ENCODE measurements at places on chromosomes 12 and 14.

GRCh38 chr12:121295746-121296617 is 527 bp downstream of the CAMKK2 start:
- no peak for DNase-seq

GRCh38 chr12:1799051-1799881 is 21.1 kb upstream of the LRTM2 start:
- DNase-seq, result no peak

GRCh38 chr12:34296143-34297041 is 274.1 kb downstream of the ALG10 start:
- no peak for DNase-seq

DNA sequence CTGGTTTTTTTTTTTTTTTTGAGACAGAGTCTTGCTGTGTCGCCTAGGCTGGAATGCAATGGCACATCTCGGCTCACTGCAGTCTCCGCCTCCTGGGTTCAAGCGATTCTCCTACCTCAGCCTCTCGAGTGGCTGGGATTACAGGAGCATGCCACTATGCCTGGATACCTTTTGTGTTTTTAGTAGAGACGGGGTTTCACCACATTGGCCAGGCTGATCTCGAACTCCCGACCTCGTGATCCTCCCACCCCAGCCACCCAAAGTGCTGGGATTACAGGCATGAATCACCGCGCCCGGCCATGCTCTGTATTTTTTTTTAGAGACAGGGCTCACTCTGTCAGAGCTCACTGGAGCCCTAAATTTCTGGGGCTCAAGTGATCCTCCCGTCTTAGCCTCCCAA is 32.6 kb downstream of the VRTN start:
- no peak for DNase-seq

DNA sequence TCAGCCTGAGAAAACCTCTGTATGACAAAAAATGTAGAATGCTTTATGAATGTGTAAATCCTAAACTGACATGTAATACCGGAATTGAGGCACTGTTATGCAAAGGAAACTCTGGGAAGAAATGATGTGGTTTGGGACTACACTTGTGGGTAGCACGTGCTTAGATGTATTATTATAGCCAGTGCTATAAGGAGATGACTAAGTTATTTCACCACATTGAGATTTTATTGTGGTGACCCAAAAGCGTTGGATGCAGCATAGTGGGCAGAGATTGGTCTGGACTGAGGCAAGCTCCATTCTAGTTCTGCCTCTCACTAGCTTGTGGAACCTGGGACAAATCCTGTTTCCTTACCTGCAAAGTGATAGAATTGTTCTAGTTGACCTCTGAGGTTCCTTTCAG is 172.2 kb downstream of the SNAPC1 start:
- DNase-seq, result no peak

DNA sequence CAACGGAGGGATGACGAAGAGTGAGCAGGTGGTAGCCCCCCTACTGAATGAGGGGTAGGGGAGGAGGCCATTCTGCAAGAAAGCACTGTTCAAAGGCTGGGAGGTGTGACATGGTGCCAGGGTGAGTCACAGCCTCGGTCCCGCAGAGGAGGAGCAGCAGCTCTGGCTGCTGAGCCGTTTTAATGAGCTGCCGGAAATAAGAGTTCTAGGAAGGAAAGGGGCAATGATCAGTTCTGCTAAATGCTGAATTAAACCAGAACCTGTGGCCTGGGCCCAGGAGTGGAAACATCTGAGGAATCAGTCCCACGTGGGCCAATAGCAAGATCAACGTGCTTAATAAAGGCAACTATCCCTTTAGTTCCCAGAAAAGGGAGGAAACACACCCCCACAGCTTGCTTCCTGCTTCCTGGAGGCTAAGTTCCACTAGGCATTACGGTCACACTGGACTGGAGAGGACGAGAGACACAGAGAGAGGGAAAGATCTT is 3.6 kb downstream of the ABCD4 start:
- peak; percentile 45 for DNase-seq

DNA sequence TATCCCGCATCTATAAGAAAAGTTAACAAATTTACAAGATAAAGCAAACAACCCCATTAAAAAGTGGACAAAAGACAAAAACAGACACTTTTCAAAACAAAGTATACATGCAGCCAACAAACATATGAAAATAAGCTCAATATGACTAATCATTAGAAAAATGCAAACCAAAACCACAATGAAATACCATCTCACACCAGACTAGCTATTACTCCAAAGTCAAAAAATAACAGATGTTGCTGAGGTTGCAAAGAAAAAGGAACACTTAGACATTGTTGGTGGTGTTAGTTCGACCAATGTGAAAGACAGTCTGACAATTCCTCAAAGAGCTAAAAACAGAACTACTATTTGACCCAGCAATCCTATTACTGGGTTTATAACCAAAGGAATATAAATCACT is 968.6 kb upstream of the USP15 start:
- no peak for DNase-seq

DNA sequence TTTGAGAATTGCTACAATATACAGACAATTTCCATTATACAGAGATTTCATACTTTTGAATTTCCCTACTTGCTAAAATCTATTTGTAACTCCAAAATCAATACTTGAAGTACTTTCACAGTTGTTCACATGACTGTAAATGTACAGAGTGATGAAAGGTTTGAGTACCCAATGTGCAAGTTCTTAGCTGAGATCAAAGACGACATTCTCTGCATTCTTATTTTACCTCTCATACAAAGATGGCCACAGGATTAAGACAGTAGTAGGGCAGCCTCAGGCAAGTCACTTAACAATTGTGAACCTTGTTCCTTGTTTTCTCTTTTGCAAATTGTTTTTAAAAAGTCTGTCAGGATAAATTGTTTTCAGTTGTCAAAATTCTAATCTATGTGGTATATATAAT is 255.9 kb upstream of the KITLG start:
- DNase-seq, result no peak

DNA sequence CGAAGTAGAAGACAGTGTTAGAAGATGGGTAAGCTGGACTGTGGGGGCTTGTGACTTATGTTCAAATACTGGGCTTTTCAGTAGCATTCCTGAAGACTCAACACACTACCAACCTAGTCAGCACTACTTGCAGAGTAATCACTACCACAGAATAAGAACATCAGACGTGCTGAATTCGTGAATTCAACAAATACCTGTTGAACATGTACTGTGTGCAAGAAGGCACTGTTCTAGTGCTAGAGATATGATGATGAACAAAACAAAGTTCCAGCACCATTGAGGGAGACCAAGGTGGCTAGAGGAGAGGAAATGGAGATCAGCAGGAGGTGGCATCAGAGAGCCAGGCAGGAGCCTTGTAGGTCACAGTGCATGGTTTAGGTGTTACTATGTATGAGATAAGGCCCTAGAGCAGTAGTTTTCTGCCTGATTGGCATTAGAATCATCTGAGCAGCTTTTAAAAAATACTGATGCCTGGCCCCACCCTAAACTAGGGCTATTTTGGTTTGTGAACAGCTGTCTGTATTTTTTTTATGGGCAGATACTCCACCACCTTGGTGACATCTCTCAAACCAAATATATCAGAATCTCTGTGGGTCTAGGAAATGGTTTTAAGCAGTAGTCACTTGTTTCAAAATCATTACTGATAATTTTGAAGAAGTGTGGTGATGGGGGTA is 26.8 kb downstream of the FERMT2 start:
- no peak for DNase-seq

DNA sequence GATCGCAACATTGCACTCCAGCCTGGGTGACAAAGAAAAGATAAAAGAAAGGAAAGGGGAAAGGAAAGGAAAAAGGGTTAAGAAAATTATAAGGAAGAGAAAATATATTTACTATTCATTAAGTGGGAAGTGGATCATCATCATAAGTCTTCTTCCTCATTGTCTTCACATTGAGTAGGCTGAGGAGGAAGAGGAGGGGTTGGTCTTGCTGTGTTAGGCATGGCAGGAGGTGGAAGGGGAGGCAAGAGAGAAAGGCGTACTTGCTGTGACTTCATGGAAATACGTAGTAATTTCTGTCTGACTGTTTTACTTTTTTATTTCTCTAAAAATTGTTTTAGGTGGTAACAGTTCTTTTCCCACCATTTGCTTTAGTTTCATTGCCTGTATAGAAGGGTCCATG is 26.2 kb downstream of the FAM177A1 start:
- DNase-seq, result no peak

GRCh38 chr12:101877806-101878242 is 444 bp downstream of the DRAM1 start:
- peak; percentile 47 for DNase-seq

DNA sequence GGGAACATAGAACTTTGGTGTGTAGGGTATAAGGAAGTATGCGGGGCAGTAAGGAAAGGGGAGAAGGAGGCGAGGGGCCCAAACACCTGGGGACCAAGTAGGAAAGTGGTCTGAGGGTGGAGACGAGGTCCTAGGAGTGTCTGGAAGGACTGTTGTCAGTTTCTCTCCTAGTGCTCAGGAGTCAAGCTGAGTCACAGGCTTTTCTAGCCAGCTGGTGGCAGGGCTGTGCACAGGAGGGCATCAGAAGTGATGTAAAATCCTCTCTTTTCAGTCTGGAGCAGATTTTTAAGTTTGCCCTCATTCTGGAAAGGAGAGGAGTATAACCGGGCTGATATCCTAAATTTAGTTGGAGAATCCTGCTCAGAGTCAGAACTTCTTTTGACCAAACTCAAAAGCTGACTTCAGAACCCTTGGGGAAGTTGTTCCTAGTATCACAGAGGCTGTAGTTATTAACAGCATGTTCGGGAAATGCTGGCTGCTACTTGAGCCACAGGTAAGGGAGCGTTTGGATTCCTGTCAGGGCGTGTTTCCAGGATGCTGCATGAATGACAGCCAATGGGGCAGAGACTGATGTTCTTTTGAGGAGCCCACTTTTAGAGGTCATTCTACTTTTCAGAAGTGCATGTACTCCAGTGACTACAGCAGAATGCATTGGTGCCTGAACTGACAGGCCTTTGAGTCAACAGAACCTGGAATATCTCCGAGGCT is 19.3 kb downstream of the ZNF664 start:
- no peak for DNase-seq

DNA sequence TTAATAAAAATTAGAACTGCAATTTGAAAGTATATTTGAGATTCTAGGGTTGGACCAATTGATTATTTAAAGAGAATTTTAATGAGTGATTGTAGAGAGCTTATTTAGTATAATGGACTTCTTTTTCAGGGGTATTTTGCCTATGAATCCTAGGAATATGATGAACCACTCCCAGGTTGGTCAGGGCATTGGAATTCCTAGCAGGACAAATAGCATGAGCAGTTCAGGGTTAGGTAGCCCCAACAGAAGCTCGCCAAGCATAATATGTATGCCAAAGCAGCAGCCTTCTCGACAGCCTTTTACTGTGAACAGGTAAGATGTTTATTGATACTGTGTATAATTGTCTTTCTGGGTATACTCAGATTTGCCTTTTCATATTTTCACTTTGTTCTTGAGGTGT is 35.9 kb upstream of the KCNMB4 start:
- no peak for DNase-seq

GRCh38 chr12:70645494-70646317 is 8.5 kb upstream of the PTPRB start:
- DNase-seq, result peak; percentile 60

- DNase-seq, result no peak
These were observed 16.3 kb downstream of the CFAP73 start for GRCh38 chr12:113165521-113166450.

- peak; percentile 94 for DNase-seq
These were observed 94.5 kb downstream of the CALM1 start for GRCh38 chr14:90491221-90491885.

DNA sequence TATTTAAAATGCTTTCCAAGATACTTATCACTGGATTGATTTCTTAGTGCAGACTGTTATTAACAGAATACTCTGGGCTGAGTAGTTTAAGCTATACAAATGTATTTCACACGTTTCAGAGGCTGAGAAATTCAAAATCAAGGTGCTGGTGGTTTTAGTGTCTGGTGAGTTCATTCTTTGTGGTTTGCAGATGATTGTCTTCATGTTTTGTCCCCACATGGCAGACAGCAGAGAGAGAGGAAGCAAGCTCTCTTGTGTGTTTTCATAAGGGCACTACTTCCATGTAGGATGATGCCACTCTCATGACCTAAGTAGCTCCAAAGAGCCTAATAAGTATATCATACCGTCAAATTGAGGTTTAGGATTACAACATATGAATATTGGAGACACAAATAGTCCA is 1348.9 kb upstream of the FLRT2 start:
- no peak for DNase-seq

DNA sequence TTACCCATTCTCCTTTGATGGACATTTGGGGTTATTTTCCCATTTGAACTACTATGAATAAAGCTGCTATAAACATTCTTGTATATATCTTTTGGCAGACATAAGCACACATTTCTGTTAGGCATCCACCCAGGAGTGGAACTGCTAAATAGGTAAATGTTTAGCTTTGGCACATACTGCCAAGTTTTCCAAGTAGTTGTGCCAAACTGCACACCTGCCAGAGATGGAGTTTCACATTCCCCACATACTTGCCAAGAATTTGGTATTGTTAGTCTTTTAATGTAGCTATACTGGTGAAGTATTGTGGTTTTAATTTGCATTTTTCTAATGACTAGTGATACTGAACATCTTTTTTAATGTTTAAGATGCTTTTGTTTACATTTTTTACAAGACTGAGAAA is 201.0 kb downstream of the GXYLT1 start:
- DNase-seq, result no peak

DNA sequence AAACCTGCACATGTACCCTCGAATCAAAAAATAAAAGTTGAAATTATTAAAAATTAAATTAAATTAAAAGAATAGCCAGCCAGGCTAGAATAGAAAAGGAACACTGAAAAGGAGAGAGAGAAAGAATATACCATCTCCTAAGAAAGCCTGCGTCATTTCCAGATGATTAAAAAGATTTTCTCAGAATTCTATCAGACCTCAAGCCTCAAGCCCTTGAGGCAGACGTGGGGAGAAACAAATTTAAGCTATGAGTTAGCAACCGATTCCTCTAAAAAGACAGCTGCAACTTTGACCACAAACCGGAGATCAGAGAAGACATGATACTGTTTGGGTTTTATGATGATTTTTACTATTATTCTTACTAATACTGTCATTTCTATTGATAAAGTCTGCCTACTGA is 138.3 kb downstream of the KSR2 start:
- DNase-seq, result no peak

GRCh38 chr12:26126340-26127284 is 1.8 kb upstream of the BHLHE41 start:
- DNase-seq, result peak; percentile 79

DNA sequence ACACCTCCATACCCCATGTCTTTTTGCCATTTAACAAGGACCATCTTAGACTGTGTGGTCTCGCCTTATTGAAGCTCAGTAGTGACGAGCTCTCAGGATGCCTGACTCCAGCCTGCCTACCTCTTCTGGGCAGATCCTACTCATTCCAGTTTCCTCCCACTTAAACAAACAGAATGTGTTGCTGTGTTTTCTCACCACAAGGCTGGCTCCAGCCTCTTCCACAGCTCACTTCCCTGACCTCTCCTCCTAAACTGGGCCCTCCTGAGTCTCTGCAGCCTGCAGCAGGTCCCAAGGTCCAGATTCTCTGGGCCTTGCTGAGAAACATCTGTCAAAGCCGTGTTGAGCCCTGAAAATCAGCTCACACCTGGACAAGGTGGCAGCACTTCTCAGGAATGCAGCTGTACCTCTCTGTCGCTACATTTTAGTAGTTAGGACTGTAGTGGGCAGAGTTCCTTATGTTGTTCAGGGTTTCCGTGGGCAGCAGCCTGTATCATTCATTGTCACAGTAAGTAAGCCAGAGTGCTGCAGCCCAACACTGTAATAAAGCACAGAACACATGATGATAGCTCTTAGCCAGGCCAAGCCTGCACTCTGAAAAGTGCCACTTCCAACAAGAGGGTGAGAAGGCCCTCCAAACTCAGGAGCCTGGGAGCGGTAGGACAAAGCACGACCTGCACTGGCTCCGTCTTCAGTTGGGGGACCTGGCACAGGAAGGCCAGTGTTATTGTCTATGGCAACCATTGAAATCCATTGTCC is 68.5 kb downstream of the NKX2-1 start:
- no peak for DNase-seq

Data from uterus (tissue), 4 donors.